ENCODE measurements at places on chromosomes 3 and 15.

GRCh38 chr3:144549166-144549565 lies 577.5 kb downstream of the DIPK2A start:
- DNase-seq = no peak

GRCh38 chr3:123773681-123774431 lies 110.3 kb downstream of the MYLK start:
- DNase-seq = no peak

DNA sequence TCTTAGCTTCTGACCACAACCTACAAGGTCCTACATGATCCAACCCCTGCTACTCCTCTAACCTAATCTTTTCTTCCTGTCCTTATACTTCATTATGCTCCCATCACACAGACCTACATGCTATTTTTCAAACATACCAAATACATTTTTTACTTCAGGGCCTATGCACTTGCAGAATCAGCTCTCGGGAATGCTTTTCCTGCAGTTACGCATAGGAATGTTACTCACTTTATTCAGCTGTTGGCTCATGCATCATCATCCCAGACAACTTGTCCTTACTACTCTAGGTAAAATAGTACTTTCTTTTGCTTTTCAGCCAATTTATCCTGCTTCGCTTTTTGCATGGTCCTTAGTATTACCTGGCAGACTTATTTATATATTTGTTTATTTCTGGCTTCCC lies 105.6 kb downstream of the OXSM start:
- DNase-seq = no peak

GRCh38 chr3:78647726-78648125 lies 1120.1 kb downstream of the ROBO1 start:
- no peak for DNase-seq

DNA sequence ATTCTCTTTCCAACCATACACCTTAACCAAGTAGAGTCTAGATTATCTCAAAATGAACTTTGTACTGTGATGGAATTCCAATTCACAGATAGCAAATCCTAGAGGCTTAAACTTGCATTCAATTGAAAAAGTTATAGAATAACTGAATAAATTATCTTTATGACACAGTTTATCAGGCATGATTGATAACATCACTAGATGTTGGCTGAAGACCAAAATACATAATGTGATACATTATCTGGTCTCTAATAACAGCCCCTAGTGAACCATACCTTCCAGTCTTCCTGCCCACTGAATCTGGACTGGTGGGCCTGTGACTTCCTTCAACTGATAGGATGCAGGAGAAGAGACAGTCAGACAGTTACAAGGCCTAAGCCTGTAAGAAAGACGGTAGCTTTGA lies 165.2 kb upstream of the CMC1 start:
- DNase-seq = no peak

All from OCI-LY7 (cell line).